Fibroblast of villous mesenchyme (primary cell): ENCODE measurements at places on chromosomes 5 and 9. TPM values are rescaled to one million over a fixed set of nuclear protein-coding genes. Genes with fewer than 3 reads are reported as not detected.

Gene WNT8A
- not detected in 2 replicates for total RNA-seq

Gene BHMT2
- 21.3 and 34.5 TPM in 2 replicates for total RNA-seq

Gene CDC20B
- total RNA-seq, result not detected in 2 replicates

Gene ANKRD18B
- 0.97 TPM in 1 of 2 replicates, not detected in the other for total RNA-seq

Gene ODF2
- total RNA-seq, result 33.5 and 44.5 TPM in 2 replicates

Gene HAVCR2
- total RNA-seq, result not detected in 2 replicates

Gene OSMR
- 89.2 and 114 TPM in 2 replicates for total RNA-seq

Gene LVRN
- total RNA-seq, result under 0.01 and 0.64 TPM in 2 replicates

Gene ORM1
- not detected in 2 replicates for total RNA-seq

Gene HRH2
- total RNA-seq, result not detected in 2 replicates

Gene SLC25A48
- not detected in 2 replicates for total RNA-seq

Gene GRIA1
- 8.1 and 22.5 TPM in 2 replicates for total RNA-seq

Gene TAF1L
- total RNA-seq, result under 0.01 TPM in 1 of 2 replicates, not detected in the other

Gene TXNDC8
- total RNA-seq, result not detected in 2 replicates

Gene FOXD4L4
- under 0.01 TPM in 1 of 2 replicates, not detected in the other for total RNA-seq

Gene ARHGEF28
- 34.1 and 40.2 TPM in 2 replicates for total RNA-seq

Gene IFNA21
- not detected in 2 replicates for total RNA-seq

Gene NADK2
- 21.9 and 36.3 TPM in 2 replicates for total RNA-seq

Gene COL27A1
- 22.9 and 23.3 TPM in 2 replicates for total RNA-seq

Gene NR2F1-AS1
- total RNA-seq, result 27.6 and 30.3 TPM in 2 replicates

Gene ADGRV1
- total RNA-seq, result under 0.01 and 0.43 TPM in 2 replicates

Gene CD274
- 10.3 and 12.1 TPM in 2 replicates for total RNA-seq

Gene ITGA1
- total RNA-seq, result 104 and 154 TPM in 2 replicates

Gene CDH9
- total RNA-seq, result not detected in 2 replicates

Gene OR1Q1
- total RNA-seq, result not detected in 2 replicates

Gene IFNB1
- total RNA-seq, result not detected in 2 replicates

Gene DMGDH
- total RNA-seq, result 4.5 and 6.9 TPM in 2 replicates

Gene IL9
- not detected in 2 replicates for total RNA-seq

Gene SPATA9
- total RNA-seq, result 1.3 TPM in 2 replicates

Gene MEIKIN
- total RNA-seq, result not detected in 2 replicates

Gene CCNO
- 0.32 TPM in 1 of 2 replicates, not detected in the other for total RNA-seq

Gene RASGRF2
- 3.9 and 9.0 TPM in 2 replicates for total RNA-seq

Gene TMEM215
- not detected in 2 replicates for total RNA-seq

Gene MAMDC2
- total RNA-seq, result 11.0 and 22.9 TPM in 2 replicates
